ENCODE measurements at places on chromosomes 5 and 9. TPM values are rescaled to one million over a fixed set of nuclear protein-coding genes. Genes with fewer than 3 reads are reported as not detected.

Gene RICTOR
- 17.2 TPM for total RNA-seq

DNA sequence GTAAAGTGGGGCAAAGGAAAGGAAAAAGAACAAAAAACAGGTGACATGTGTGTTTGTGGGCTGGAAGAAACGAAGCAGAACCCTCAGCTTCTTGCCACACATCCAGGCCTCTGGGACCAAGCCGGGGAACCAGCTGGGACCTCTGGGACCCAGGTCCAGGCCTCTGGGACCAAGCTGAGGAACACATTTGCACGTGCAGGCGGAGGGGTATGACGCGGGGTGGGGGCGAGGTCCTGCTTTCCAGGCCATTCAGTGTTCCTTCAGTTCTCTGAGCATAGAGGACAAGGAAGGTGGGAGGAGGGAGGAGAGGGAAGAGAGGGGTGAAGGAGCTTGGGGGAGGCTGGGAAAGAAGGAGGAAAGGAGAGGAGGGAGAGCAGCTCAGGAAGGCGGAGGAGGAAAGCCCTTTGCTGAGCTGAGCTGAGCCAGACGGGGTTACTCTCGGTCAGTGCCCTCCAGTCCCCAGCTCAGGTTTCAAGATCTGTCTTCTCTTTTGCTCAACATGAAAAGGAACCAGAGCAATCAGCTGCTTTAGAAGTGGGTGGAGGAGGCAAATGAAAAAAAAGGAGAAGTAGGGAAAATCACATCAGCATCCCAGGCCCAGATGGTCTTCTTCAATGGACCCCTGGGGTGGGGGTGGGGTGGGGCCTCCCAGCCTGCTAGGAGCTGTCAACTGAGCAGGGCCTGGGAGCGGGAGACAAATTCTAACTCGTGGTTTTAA is 59.1 kb downstream of the ABCA1 start:
- peak; percentile 88 for DNase-seq

DNA sequence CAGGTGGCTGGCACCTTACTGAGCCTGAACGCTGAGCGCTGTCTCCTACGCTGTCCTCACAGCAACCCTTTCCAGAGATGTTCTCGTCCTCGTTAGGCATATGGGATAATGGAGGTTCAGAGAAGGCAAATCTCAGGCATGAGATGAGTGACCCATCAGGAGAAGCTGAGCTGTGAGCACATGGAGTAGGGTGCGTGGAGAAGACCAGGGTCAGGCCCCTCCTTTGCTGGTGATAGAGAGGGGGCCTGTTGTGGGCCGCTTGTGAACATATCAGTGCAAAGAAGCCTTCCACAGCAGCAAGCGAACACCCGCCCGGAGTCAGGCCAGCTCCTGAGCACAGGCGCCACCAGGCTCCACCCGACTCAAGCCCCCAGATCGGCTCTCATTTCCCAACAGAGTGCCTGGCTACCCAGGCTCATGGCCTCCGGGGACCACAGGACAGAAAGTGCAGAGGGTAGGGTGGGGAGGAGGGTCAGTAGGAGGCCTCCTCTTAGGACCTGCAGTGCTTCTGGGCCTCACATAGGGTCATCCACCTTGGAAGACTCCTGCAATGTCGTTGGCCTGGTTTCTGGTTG is 15.0 kb upstream of the TIFAB start:
- DNase-seq: no peak

DNA sequence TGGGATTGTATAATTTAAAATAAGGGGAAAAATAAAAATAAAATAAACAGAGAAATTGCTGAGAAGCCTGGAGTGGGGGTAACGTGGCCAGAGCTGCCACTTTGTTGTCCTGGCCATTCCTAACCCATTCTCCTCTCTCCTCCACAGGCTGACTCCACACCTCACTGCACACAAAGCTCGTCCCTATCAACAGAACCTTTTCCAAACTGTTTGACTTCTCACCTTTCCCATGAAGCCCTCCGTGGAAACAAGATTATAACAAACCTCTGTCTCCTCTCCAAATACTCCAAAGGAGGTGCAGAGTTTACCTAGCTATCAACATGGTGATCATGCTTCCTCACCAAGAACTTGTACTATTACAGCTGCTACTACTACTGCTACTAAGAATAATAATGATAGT is 151.1 kb downstream of the GLIS3 start:
- no peak for DNase-seq

GRCh38 chr9:124340219-124341069 is 74.8 kb downstream of the PSMB7 start:
- DNase-seq: no peak

GRCh38 chr5:131581702-131582101 is 53.3 kb downstream of the RAPGEF6 start:
- peak; percentile 3 for DNase-seq

GRCh38 chr9:109600142-109600541 is 102.0 kb upstream of the PTPN3 start:
- DNase-seq: peak; percentile 71

DNA sequence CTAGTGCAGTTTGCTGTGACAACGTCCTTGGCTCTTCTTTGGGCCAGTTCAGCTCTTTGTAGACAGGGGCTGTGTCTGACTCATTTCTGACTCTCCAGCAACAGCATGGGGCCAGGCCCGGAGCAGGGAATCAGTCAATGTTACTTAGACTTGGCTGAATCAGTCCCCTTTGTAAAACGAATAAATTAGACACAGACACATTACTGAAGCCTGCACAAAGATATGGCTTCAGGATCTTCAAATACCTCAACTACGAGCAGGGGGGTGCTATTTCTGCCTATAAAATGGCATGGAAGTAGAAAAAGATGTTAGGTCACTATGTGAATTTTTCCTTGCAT is 204.7 kb downstream of the TTLL11 start:
- peak; percentile 92 for DNase-seq

- peak; percentile 41 for DNase-seq
Observed at GRCh38 chr9:72888067-72888466, 64.8 kb downstream of the ALDH1A1 start.
